ENCODE measurements at places on chromosomes 12 and 14.

- peak; percentile 23 for DNase-seq
These were observed 118.4 kb upstream of the EVL start for GRCh38 chr14:99946652-99947489.

DNA sequence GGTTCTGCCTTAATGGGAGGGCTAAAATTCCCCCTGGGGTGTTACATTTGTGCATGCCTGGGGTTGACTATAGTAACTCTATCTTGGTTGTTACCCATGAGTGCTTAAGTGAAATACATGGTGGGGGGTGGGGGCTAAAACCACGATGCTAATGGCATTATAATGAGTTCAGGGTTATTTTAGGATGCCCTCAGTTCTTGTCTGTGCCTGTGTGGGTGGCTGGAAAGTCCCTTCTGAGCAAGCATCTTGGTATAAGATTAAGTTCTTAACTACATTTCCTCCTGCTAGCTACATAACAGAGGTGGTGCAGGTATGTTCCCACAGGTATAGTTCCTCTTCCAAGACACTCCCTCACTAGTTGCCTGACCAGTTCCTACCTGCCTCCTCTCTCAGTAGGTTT is 822.3 kb downstream of the LRFN5 start:
- no peak for DNase-seq

DNA sequence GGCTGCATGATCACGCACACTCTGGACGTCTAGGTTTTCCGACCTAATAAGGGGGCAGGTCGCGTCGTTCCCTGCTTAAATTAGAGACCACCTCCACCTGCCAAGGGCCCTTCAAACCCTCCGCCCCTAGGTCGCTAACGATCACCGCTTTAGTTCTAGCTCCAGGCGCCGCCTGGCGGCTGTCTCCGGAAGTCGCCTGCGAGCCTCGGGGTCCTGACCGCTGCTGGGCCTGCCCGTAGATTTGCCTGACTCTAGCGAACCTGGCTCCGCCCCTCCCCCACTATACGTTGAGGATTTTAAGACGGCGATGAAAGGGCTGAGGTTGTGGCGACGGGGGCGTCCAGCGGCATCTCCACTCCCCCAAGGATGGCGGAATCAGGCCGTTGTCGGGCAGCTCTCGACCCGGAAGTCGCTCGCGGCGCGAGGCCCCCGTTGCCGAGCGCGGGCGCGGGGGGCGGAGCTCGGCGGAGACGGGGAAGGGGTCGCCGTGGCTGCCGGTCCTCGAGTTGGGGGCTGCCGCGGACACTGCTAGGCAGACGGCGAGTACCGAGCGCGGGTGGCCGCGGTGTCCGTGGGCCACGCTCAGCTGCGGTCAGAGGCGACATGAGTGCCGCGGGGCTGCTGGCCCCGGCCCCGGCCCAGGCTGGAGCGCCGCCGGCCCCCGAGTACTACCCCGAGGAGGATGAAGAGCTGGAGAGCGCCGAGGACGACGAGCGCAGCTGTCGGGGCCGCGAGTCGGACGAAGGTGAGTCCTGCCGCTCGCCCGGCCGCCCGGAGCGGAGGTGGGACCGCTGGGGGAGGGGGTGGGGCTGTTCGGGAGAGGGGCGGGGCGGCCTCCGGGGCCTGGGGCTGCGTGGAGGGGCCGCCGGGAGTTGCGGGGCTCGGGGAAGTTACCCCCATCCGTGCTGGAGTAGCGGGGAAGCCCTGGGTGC is at the start of gene SUDS3:
Gene SUDS3 (plus strand): TSS at position 467 of the 932 bp plus-strand sequence. CDS start 137 bp downstream, at position 604.
- peak; percentile 78 for DNase-seq

DNA sequence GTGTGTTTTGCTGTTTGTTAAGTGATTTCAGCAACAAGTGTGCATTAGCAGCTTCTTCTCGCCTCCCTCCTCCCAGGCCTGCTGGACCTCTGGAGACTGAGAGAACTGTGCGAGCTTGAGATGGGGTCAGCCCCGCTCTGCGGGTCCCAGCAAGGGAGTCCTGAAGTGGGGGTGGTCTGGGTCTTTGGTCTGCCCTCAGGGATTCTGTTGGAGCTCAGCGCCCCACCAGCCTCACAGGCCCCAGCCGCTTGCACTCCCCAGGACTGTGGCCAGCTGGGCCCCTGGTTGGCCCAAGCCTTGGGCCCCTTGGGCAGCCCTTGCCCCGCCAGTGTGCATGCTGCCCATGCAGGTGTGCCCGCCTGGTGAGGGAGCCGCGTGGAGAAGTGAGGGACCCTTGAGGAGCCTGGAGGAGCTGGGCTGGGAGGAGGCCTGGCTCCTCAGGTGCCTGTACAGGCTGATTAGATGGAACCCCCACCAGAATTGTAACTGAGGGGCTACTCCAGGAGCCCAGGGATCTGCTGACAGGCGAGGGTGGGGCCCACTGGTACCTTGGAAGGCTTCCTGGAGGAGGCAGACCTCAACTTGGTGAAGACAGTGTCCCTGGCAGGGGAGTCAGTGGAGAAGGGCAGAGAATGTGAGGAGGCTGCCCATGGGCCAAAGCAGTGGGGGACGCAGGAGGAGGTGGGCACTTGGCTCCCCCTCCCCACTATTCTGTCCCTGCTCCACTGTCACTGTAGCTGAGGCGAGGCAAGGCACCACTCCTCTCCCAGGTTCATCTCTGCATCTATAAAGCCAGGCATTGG is 56.7 kb downstream of the BEGAIN start:
- DNase-seq = no peak
